ENCODE measurements at places on chromosomes 5 and 9.

DNA sequence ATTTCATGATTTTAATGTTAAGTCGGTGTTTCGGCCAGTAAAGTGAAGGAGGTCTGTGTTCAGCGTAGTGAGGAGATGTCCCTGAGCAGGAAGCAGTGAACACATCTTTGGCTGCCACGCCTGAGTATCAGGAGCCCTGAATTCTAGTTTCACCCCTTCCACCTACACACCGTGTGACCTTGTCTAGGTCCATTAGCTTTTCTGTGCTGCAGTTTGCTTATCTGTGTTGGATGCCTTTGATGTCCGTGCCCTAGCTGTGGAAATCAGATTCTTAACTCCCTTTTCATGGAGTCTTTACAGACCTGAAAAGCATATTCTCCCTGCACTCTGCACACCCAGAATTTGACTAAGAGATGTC lies 601 bp downstream of the FBXO38 start:
- DNase-seq: no peak

DNA sequence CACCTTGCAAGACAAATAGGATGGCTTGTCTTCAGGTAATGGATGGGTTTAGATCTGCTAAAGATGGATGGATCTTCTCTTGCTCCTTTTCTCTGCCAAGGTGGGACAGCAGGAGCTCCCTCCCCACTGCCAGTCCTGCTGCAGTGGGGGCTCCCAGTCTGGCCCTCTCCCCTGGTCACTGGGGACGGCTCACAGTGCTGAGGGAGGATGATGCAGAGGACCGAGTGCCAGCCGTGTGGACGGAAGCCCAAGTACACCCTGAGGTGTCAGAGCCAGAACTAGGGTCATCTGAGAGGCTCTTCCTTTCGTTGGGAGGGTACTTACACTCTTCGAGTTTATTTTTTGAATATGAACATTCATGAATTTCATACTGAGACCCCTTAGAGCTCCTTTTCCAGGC lies 5.7 kb downstream of the CCDC69 start:
- DNase-seq: no peak

GRCh38 chr5:60514152-60514551 lies 185.8 kb downstream of the DEPDC1B start:
- DNase-seq: no peak

GRCh38 chr5:32058101-32058500 lies 116.0 kb downstream of the GOLPH3 start:
- DNase-seq: no peak

- DNase-seq: no peak
Observed at GRCh38 chr5:150298701-150299451, 3.8 kb downstream of the ARSI start.

DNA sequence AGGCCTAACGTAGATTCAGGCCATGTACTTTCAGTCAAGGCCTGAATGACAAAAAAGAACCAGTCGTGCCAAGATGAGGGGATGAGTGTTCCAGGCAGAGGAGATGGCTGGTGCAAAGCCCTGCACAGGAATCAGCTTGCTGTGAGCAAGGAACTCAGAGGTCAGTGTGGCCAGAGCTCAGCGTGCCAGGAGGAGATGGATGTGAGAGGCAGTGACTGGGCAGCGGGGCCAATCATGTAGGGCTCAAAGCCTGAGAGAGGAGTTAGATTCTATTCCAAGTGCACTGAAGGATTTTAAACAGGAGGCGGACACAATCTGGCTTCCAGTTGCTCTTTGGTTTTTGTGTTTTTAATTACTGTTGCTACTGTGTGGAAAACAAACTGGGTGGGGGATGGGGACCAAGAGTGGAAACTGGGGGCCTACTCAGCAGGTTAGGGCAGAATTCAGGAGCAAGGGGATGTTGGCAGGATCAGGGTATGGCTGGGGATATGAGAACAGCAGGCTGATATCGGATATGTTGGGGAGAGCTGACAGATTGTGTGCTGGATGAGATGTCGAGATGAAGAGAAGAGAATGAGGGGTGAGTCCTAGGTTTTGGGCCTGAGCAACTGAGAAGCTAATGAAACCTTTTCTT lies 64.3 kb downstream of the ANGPTL2 start:
- DNase-seq: no peak
